Ureter (tissue), 1 donor: ENCODE measurements at places on chromosomes 6 and 20. TPM values are rescaled to one million over a fixed set of nuclear protein-coding genes. Genes with fewer than 3 reads are reported as not detected.

DNA sequence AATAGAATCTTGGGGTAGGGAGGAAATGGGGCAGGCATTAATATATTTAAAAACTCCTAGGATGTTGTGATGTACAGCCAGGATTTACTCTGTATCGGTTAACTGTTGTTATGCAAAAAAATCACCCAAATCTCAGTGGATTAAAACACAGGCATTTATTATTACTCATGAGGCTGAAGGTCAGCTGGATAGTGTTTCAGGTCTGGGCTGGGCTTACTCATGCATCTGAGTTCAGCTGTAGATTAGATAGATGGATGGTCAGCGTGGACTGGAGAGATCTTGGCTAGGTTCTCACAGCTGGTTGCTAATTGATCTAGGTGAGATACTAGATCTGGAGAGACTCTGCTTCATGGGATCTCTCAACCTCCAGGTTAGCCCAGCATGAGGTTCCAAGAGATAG is 131.4 kb downstream of the BTBD3 start:
- DNase-seq: no peak

The TGM3 gene
- total RNA-seq: not detected

- DNase-seq: no peak
Observed at GRCh38 chr6:48553467-48554189, 442.6 kb upstream of the PTCHD4 start.

DNA sequence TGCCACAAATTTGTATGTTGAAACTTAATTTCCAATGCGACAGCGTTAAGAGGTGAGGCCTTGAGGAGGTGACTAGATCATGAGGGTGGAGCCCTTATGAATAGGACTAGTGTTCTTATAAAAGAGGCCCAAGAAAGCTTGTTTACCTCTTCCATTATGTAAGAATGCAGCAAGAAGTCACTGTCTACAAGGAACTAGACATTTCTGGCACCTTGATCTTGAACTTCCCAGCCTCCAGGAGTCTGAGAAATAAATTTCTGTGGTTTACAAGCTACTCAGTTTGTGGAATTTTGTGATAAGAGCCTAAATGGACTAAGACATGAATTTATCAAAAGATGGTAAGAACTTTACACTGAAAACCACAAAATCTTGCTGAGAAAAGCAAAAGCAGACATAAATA is 173.6 kb upstream of the SGK1 start:
- DNase-seq: no peak

The PCSK2 gene
- total RNA-seq: not detected

DNA sequence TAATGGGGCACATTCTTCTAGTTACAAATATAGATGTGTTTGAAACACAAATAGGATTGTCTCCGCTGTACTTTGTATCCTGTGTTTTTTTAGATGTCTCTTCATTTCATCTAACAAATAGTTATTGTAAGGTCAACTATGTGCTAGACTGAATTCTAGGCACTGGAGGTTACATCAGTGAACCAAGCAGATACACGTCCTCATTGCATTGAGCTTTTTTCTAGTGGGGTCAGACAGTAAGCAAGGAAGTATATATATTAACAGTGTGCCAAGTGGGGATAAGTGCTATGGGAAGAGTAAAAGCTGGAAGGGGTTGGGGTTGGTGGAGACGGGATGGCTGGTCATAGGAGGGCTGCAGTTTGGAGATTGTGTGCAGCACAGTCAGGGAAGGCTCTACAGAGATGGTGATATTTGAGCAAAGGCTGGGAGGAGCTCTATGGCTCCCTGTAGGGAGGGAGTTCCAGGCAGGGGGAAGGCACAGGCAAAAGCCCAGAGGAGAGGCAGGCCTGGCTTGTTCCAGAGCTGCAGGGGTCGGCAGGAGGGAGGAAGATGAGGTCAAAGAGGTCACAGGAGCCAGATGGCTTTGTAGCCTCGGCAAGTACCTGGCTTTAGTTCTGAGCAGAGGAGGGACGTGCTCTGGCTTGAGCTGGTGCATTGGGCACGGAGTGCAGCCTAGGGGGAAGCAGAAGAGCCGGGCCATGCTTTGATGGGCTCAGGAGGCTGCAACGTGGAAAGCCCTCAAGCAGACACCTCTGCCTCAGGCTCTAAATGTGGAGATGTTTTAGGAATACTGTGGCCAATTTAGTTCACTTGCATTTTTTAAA is 152.3 kb downstream of the ZDHHC14 start:
- DNase-seq: no peak

- DNase-seq: no peak
Observed at GRCh38 chr6:36339146-36339545, 2.5 kb upstream of the BNIP5 start.

- DNase-seq: no peak
Observed at GRCh38 chr6:135180542-135181332, at the start of gene MYB. MYB (plus strand) TSS chr6:135181308; CDS start chr6:135181514, 206 bp downstream.

The C4B gene
- 152 TPM for total RNA-seq

- DNase-seq: no peak
Observed at GRCh38 chr6:66992660-66993059, 1285.6 kb upstream of the EYS start.

The DZANK1 gene
- total RNA-seq: 7.1 TPM

DNA sequence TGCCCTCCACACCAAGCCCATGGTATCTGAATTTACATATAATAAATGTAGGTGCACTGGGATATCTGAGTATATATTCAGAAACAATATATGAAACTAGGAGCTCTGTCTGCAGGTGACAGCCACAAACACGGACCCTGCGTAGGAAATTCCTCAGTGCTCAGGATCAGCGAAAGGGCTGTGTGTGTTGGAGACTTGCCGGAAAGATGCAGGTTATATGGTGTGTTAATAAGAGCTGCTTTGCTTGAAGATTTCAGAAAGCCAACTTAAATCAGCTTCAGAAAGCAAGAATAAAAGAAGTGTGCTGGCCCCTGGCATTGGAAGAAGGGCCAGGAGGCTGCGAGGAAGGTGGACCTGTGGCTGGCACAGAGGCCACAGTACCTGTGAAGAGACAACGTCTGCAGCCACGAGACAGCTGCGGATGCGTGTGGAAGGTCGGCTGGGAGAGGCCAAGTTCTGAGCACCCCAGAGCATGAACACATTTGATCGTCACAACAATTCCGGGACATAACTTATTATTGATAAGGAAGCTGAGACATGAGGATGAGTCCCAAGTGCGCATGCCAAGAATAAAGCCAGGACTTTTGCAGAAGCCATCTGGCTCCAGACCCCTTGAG is 183.2 kb downstream of the DLL1 start:
- DNase-seq: peak; percentile 34

The TREM1 gene
- total RNA-seq: 2.2 TPM

The EFCAB8 gene
- 1.0 TPM for total RNA-seq

The C6orf141 gene
- 1.6 TPM for total RNA-seq

The SFTA2 gene
- total RNA-seq: 1.0 TPM

GRCh38 chr6:13763740-13764381 is 50.5 kb downstream of the MCUR1 start:
- DNase-seq: no peak

GRCh38 chr6:13924146-13924948 is 405 bp upstream of the RNF182 start:
- no peak for DNase-seq

The LINC00237 gene
- not detected for total RNA-seq

GRCh38 chr6:28896505-28897368 is 27.0 kb downstream of the TRIM27 start:
- DNase-seq: peak; percentile 68

DNA sequence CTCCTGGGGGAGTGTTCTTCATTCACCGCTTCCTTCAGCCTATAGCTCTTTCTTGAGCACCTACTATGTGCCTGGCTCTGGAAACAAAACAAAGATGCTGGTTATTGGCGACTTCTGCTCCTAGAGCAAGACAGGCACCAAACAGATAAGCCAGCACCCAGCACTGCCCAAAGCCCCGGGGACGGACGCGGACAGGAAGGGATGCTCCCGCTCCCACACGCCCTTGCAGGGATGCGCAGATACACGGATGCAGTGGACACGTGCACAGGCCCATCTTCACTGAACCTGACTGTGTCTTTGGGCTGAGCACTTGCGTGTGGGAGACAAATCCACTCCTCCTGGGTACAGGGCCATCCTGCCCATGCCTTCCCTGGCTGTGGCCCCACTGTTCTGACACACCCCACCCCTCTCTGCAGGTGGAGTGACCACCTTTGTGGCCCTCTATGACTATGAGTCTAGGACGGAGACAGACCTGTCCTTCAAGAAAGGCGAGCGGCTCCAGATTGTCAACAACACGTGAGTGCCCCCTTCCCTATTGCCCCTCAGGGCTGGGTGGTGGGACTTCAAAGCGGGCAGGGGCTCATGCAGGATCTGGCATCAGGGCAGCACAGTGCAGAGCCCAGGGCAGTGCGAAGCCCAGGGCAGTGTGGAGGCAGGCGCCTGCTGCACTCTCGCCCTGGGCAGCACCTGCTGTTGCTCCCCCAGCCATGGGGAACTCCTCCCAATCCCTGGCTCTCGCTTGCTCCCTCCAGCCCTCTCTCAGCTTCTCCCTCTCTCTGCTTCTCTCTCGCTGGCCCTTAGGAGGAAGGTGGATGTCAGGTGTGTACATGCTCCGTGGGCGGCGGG is 39.9 kb downstream of the SRC start:
- no peak for DNase-seq

The UQCC2 gene
- total RNA-seq: 74.2 TPM

The MARCKS gene
- total RNA-seq: 150 TPM

DNA sequence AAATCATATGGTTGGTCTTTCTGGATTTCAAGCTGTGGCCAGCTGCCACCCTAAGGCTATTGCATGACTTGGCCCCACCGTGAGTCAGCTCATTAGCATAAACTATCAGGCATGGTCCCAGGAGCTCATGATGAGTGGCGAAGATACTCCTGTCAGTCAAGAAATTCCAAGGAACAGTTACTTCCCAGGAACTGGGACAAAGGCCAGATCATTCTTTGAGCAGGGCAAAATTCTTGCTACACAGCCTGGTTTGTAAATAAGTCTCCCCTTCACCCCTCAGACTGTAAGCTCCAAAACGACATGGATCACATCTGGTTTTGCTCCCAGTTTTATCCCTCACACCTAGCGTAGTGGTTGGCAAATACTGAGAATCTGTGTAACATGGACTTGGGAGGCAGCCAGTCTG is 33.0 kb upstream of the KIAA1586 start:
- DNase-seq: no peak

GRCh38 chr6:129996387-129996786 is 22.0 kb upstream of the L3MBTL3 start:
- no peak for DNase-seq

DNA sequence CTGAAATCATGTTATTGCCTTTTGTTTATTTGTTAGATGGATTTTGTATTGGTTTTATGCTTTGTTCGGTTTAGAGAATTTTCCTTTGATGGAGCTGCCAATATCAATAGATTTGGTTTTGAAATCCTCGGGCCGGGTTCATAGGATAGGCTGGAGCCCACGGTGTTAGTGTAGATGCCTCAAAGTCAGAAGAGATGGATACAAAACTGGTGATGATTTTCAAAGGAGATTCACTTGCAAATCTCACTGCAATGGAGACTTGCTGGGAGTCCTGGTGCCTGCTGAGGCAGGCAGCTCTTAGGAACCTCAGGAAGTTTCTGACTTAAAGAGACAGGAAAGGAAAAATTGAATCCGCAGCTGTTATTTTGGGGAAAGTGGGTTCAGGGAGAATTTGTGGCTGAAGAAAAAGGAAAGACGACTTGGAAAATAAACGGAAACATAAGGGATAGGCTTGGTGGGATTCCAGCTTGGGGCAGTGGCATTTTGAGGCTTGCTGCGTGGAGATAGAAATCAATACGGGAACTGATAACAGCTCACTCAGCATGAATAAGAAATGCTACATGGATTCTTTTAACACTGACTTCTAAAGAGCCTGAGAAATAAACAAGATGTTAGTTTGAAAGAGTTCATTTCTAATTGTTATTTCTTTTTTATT is 241.6 kb downstream of the PHACTR1 start:
- no peak for DNase-seq

The ADGRF1 gene
- total RNA-seq: 70.0 TPM

DNA sequence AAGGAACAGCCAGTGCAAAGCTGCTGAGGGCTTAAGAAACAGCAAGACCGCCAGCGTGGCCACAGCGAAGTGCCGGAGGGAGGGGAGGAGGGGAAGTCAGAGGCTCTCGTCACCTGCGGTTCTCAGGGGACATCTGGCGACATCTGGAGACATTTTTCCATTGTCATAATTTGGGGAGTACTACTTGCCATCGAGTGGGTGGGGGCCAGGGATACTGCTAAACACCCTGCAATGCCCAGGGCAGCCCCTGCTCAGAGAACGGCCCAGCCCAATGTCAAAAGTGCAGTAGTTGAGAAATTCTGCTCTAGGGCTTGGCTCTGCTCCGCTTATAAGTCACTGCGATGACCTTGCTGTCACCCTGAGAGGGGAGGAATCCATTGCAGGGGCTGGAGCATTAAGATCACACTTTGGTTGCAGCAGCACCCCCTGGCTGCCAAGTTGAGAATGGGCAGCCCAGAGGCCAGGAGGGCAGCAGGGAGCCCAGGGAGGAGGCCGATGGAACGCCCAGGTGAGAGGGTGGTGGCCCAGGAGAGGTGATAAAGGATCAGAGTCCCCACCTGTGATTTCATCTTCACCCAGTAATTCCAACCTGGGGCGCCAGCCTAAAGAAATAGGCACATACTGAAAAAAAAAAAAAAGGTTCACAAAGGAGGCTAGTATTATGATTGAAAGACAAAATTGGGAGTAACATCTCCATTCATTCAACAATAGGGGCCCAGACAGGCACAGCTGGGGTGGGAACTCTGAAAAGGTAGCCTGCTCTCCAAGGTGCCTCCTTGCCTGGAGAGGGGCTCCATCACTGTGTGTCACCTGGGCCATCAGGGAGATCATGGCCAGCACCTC is 218.2 kb downstream of the BMP7 start:
- DNase-seq: no peak

- DNase-seq: no peak
Observed at GRCh38 chr6:77535172-77535571, 71.9 kb upstream of the HTR1B start.

GRCh38 chr6:125486881-125487280 is 185.1 kb upstream of the HDDC2 start:
- DNase-seq: no peak

DNA sequence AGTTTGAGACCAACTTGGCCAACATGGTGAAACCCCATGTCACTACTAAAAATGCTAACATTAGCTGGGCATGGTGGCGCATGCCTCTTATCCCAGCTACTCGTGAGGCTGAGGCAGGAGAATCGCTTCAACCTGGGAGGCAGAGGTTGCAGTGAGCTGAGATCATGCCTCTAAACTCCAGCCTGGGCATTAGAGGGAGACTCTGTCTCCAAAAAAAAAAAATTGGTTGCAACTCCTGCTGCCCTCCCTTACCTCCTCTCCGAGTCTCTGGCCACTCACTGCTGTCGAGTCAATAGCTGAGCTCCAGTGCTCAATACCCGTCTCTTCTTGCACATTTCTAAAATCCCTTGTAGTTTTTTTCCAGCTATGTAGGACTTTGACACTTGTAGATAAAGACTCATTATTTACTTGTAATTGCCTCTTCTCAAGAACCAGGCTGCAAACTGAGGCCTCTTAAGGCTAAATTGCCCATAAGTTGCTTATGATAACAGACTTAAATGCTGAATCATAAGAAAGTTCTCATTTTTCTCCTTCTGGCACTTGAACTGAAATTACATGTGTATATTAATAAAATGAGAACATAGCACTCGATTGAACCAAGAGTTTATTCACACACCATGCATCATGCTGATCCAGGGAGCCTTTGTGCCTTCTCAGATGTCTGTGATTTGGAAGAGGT is 13.8 kb downstream of the HECA start:
- no peak for DNase-seq

- no peak for DNase-seq
Observed at GRCh38 chr6:165941786-165942185, 225.9 kb downstream of the TBXT start.

The MRPS10 gene
- total RNA-seq: 39.0 TPM

The TEAD3 gene
- total RNA-seq: 60.3 TPM

GRCh38 chr6:169144356-169144755 is 109.3 kb downstream of the THBS2 start:
- no peak for DNase-seq

The TRAPPC3L gene
- total RNA-seq: not detected
